ENCODE measurements at places on chromosomes 5 and 9.

DNA sequence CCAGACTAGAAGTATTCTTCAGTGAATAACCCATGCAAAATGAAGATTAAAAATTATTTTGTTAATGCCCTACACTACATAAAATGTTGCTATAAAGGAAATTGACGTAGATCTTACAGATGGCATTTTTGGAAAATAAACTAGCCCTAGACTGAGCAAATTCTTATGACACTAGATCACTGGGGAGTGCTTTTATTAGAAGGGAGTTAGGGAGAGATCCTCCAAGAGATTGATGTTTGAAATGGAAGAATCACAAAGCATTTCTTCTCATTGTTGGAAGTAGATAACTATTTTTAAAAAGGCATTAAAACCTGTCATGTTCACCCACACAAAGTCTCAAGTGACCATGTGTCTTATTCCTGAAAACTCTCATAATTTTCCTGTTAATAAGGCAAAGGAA lies 351.1 kb upstream of the TLE4 start:
- DNase-seq = no peak

DNA sequence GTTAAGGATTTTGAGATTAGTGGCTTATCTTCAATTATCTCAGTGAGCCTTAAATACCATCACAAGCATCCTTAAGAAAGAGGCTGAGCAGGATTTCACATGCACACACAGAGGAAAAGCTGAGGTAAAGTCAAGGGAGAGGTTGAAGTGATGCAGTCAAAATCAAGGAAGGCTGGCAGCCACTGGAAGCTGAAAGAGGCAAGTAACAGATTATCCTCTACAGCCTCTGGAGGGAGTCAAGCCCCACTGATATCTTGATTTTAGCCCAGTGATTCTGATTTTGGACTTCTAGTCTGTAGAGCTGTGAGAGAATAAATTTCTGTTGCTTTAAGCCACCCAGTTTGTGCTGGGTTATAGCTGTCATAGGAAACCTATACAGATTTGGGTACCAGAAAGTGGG lies 80.1 kb downstream of the ANKRD31 start:
- no peak for DNase-seq

DNA sequence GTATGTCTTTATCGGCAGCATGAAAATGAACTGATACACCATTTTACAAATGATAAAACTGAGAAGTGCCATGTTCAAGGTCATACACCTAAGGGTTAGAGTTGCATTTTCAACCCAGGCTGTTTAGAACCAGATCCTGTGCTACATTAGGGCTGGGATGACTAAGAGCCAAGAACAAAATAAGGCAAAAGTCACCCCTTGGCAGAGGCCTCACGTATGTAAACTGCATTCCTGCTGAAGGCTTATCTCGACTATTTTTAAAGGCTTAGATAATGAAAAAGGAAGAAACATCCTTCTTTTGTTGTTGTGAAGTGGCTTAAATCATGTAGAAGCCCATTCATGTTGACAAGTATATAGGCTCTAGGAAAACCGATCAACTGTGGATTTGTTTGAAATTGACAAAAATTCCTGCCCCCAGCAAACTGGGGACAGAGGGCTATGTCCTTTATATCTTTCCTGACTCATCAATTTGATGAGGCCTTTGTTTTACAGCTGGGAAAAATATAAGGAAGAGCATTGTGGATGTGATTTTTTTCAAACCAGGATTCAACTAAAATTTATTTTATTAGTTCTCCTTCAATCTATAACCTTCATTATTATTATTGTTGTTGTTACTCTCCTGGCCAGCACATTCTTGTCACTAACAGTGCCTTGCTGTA lies 196.5 kb downstream of the SNX18 start:
- DNase-seq = no peak

DNA sequence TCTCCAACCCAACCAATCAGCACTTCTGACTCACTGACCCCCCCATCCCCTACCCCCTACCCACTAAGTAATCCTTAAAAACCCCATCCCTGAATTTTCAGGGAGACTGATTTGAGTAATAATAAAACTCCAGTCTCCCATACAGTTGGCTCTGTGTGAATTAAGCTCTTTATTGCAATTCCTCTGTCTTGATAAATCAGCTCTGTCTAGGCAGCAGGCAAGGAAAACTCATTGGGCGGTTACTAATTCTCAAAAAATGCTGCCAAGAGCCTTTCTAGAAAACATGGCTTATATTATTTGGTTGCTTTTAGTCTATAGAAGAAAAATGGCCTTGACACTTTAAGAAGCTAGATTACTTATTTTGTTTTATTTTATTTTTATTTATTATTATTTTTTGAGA lies 131.7 kb downstream of the SUSD1 start:
- no peak for DNase-seq

- no peak for DNase-seq
Measured at GRCh38 chr5:159509002-159509660, 178.8 kb upstream of the IL12B start.

GRCh38 chr9:26973989-26974388 lies 17.8 kb downstream of the IFT74 start:
- DNase-seq = no peak

GRCh38 chr5:35478856-35479682 lies 138.6 kb upstream of the SPEF2 start:
- DNase-seq = peak; percentile 39

GRCh38 chr9:131803758-131804411 lies 64.0 kb upstream of the RAPGEF1 start:
- DNase-seq = no peak

Measured in CD4-positive, alpha-beta T cell treated with Interleukin-10 for 1 hour (primary cell).